ENCODE measurements at places on chromosomes 2 and 18.

DNA sequence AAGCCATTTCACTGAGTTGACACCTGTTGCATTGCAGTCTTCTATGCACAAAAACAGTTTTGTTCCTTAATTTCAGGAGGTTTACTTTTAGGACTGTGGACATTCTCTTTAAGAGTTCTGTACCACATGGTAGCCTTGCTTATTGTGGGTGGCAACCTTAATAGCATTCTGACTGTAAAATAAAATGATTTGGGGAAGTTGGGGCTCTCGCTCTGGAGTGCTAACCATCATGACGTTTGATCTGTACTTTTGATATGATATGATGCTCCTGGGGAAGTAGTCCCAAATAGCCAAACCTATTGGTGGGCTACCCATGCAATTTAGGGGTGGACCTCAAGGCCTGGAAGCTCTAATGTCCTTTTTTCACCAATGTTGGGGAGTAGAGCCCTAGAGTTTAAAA, 3.4 kb downstream of the CTLA4 start:
- no peak for DNase-seq

DNA sequence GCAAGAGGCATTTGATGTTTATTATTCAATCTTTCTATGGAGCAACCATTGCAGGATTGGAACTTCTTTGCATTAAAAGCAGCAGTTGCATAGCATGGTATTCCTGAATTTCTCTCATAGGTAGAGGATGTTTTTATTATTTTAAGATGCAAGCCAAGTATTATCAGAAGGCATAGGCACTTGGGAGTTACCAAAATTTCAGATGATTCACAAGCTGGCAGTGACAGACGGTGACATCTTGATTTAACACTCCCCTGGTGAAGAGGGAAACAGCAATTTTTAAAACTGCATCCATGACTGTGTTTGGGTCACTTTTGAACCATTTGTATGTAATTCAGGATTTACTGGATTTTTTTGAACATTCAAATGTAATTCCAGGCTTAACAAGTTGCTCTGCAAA, 654.3 kb downstream of the SLC4A3 start:
- DNase-seq: no peak

GRCh38 chr2:219369447-219369861, 18.3 kb downstream of the DNPEP start:
- DNase-seq: peak; percentile 61

DNA sequence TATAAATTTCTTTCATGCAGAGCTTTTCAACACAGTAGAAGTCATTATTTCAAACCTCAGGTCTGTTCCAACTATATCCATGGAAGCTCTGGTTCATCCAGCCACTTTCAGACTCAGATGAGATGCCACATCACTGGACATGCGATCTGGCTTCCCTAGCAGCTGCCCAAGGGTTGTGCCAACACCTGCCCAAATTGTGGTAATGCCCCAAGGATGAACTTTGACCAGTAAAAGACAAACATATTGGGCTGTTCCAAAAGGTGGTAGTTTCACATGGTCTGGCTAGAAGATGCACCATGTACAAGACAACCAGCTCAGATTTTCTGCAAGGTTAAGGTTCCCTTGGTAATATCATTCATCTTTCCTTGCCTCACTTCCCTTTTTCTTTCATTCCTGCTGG, 101.9 kb downstream of the THADA start:
- DNase-seq: no peak

GRCh38 chr18:58208207-58208932, 164.3 kb downstream of the NEDD4L start:
- peak; percentile 36 for DNase-seq

- no peak for DNase-seq
These were observed 82.9 kb downstream of the SERPINB8 start for GRCh38 chr18:64052772-64053171.

DNA sequence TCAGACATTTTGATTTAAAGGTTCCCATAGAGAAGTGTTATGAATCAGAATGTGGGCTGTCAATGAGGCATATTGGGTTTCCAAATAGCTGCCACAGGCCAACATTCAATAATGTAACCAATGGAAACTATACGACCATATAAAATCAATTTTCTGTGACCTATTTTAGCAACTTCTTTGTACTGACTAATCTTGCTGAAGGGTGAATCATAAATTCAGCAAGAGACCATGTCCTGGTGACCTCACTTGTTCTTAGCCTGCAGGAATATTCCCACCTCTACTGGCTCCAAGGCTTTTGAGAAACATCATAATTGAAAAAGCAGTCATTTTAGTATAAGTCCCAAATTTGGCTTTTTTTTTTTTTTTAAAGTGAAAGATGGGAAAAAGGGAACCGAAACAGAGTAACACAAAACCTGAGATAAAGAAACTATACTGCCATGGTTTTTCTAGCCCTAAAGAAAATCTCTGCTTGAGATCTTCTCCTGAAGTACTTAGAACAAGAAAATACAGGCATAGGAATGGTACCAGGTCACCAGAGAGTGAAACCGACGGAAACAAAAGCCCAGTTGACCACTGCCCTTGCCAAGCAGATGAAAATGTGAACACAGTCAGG, 32.1 kb downstream of the PLEKHM3 start:
- DNase-seq: peak; percentile 69

GRCh38 chr2:149692961-149693396, 105.4 kb upstream of the MMADHC start:
- DNase-seq: no peak

DNA sequence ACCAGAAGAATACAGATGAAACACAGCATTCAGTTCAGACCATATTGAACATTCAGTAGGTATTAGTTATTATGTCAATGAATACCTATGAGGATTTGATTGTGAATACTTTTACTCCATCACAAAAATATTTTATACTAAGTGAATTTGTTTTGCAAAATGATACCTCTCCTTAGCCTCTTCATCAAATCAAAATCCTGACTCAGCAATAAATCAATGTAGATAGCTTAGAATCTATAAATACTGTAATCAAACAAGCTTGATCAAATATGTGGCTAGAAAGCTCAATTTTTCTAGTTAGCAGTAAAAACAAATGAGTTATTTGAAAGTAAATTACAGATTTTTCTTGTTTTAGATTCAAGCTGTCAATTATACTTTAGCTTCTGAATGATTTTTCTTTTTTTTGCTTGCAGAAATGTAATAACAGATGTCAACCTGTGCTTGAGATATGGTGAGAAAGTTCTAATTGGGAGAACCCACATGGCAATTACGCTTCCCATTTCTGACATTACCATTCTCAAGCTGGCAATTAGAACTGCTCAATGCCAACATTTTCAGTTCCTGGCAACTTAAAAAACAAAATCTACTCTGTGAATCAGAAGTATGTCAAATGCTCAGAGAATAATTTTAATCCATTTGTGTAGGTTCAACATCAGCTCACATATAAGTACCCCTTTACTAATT, 109.6 kb downstream of the PRELID3A start:
- no peak for DNase-seq

DNA sequence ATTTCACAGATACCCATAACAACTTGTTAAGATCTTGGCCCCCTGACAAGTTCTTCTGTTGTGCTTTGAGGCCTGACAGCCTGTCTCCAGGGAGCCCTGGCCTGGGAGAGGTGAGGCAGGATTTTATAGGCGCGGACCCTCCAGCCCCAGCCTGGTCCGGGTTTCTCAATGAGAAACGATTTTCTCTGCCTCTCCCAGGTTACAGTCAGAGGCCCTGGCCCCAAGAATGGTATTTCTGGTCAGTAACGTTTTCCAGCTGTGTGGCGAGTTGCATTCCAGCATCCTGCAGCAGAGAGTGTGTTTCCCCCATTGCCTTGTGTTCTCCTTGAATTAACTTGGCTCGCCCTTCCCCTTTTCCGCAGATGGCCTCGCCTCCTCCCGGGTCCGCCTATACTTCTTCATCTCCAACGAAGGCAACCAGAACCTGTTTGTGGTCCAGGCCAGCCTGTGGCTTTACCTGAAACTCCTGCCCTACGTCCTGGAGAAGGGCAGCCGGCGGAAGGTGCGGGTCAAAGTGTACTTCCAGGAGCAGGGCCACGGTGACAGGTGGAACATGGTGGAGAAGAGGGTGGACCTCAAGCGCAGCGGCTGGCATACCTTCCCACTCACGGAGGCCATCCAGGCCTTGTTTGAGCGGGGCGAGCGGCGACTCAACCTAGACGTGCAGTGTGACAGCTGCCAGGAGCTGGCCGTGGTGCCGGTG, 3.0 kb downstream of the INHBB start:
- DNase-seq: no peak

DNA sequence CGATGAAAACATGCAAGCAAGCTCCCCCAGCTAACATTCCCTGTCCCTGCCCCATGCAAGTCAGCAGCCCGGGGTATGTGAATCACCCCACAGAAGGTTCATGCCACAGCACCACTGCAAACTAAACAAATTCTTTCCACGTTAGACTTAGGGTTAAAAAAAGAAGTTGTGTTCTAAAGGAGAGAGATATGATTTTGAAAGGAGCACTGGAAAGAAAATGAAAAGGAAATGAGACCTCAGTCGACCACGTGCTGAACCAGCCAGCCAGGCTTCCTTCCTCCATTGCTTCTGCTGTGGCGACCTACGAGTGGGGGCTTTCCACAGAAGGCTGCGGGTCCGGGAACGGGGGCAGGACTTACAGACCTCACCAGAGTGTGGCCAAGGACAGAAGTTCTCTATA, 52.0 kb downstream of the ARL4C start:
- DNase-seq: peak; percentile 88

DNA sequence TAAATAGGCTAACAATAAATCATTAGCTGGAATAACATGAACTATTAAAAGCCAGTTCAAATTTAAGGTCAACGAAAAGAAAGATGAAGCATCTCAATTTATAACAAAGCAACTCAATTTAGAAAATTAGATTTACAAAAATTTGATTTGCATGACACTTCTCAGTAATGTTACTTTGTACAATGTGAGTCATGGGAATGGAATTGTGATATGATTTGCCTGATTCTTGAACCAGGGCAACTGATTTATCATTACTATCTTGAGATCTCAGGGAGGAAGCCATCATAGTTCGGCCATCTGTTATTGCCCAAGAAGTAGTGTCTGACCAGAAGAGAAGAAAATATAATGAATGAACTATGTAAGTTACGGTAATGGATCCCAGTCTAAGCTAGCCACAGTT, 193.1 kb downstream of the RIT2 start:
- no peak for DNase-seq

DNA sequence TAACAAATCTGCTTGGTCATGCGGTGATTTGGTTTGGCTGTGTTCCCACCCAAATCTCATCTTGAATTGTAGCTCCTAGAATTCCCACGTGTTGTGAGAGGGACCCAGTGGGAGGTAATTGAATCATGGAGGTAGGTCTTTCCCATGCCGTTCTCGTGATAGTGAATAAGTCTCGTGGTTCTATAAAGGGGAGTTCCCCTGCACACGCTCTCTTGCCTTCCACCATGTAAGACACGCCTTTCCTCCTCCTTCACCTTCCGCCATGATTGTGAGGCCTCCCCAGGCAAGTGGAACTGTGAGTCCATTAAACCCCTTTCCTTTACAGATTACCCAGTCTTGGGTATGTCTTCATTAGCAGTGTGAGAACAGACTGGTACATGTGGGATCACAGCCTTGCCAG, 36.7 kb downstream of the TRABD2A start:
- no peak for DNase-seq

GRCh38 chr2:196284866-196285557, 113.6 kb upstream of the STK17B start:
- no peak for DNase-seq
